EL (cell line): ENCODE measurements at places on chromosomes 16 and 17.

- DNase-seq, result no peak
These were observed 196.5 kb downstream of the TANC2 start for GRCh38 chr17:63162406-63163157.

- no peak for DNase-seq
These were observed 4.2 kb downstream of the SLX4 start for GRCh38 chr16:3607161-3607560.

GRCh38 chr16:29710227-29711219 is 31.5 kb downstream of the QPRT start:
- peak; percentile 73 for DNase-seq

- no peak for DNase-seq
These were observed 5.4 kb upstream of the GJD3 start for GRCh38 chr17:40369923-40370322.

DNA sequence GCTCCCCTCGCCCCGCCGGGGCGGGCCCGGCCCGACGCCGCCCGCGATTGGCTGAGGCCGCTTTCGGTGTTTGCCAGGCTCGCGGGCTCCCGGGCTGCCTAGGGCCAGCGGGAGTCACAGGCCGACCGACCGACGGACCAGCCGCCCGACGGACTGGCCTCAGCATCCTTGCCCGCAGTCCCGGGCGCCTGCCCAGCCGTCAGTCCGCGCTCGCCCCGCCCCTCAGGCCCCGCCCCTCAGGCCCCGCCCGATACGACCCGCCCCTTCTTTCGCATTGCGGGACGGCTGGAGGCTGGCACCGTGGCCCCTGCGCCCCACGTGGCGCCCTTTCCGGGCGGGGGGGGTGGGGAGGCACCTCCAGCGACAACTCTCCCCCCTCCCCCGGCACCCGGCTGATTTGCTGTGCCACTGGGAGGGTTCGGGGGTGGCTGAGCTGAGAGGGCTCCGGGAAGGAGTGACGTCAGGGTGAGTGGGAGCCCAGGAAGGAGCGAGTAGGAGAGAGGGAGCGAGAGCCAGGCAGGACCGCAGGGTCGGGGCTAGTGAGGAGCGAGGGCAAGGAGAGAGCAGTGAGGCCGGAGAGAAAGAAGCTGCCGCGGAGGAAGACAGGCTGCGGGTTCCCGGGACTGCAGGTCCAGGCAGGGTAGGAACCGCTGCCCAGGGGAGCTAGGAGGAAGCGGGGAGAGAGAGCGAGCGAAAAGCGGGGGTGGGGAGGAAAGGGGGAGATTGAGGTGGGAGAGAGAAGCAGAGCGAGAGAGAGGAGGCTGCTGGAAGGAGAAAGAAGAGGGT is at the start of gene ASPHD1:
Gene ASPHD1 (plus strand): TSS at position 387 of the 786 bp plus-strand sequence. CDS start 484 bp downstream, outside the sequence.
- DNase-seq, result peak; percentile 95

DNA sequence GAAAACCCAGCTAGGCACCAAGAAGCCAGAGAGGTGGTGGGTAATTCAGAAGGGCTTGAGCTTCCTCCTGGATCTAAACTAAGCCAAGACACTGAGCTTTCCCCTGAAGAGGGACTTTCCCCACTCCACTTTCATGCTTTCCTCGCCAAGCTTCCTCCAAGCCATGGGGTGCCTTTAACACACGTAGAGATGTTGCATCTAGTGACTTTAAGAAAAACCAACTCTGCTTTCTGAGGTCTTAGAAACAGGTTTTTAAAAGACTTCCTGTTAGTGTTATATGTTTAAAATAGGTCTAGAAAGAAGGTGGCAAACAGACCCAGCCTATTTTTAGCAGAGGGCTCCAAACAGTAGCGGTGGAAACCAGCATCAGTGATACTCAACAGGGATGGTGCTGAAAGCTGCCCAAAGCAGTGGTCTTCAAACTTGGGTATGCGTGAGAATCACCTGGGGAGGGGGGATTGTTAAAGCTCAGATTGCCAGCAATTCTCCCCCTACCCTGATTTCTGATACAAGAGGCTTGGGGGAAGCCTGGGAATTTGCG is 585.6 kb downstream of the CDH13 start:
- DNase-seq, result no peak

- DNase-seq, result peak; percentile 40
These were observed 633 bp downstream of the CDR2 start for GRCh38 chr16:22373662-22374310.

DNA sequence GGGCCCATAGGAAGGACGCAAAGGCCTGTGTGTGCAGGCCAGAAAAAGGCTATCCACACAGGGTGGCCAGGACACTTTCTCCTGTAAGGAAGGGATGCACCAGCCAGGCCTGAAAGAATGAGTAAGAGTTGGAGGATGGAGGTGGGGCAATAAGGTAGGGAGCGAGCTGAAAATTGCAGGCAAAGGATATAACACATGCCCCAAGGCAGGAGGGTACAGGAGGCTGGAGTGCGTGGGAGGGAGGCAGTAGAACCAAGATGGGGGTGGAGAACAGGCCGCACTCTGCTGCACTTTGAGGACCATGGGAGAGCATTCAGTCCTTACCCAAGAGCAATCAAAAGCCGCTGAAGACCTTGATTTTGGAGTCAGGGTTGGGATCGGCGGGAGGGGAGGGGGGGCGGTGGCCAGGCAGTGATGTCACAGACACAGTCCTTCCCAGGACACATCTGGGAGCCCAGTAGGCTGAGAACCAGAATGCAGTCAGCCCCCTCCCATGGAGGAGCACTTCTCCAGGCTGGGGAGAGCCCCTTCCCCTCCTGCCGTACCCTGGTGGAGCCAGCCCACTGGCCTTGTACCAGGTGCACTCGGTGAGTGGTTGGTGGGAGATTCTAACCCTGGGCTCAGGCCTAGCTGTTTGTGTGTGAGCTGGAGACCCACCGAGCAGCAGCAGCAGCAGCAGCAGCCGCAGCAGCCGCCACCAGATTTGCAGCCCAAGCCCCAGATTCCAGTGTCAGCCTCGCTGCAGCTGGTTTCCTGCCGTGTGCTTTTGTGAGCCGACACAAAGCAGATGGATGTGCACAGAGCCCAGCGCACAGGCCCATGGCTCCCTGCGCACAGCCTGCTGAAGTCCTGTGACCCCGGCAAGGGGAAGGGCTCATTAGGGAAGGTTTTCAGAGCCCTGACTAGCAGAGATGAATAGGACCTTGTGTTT is 17.5 kb downstream of the ANKRD40 start:
- DNase-seq, result no peak

DNA sequence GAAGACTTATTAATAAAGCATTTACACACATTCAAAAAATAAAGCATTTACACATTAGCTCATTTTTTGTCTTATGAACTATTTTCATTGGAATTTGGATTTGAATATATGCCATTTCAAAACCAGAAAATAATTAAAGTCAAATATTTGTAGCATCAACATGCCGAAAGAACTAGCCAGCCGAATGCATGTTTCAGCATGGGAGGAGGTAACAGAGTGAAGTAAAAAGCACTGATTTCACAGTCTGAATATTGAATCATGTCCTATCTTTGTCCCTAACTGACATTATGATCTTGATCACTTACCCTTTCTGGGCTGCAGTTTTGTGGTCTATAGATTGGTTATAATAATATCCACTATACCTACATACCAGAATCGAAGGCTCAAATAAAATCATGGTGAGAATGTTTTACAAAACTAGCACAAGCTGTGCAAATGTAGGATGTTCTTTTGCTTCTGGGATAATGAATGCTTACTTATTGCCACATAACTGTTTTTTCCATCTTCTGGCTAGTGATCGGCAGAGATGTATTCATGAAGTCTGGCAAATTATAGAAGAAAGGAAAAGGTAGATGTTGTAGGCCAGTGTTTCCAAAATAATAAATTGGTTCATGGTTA is 84.7 kb downstream of the TUBD1 start:
- no peak for DNase-seq

- peak; percentile 55 for DNase-seq
These were observed 13.7 kb downstream of the TENT4B start for GRCh38 chr16:50166511-50167500.

GRCh38 chr16:4016658-4017057 is 99.6 kb downstream of the ADCY9 start:
- no peak for DNase-seq

DNA sequence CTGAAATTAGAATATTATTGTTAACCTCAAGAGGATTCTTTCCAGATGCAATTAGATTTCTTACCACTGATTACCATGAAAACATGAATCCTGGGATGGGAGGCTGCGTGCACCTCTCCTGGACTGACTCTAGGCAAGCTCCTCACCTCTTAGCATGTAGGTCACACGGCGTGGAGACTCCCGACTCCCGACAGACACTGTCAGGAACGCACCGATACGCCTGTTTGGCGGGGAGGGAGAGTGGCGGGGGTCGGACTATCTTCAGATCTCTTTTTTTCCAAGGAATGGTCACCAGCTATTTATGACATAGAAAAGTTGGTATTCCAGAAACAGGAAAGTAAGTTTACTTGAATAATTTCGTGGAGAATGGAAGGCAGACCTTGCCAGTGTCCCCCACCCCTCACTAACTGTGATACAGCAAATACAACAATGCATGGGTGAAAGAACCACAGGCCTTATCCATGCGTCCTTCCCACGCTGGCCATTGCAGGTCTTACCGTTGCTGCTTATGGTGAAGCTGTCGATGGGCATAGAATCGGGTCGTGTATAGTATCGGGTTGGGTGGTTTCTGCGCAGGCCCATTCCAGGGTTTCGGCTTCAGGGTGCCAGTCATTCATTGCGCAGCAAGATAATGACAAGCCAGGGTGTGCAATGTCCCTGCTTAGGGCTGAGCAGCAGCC is 62.6 kb upstream of the ENDOV start:
- DNase-seq, result no peak

- peak; percentile 55 for DNase-seq
These were observed 10.3 kb downstream of the KCTD13 start for GRCh38 chr16:29915590-29916247.

- DNase-seq, result no peak
These were observed 29.4 kb downstream of the OR1D5 start for GRCh38 chr17:3033741-3034577.

- DNase-seq, result peak; percentile 77
These were observed 6.7 kb downstream of the SPACA3 start for GRCh38 chr17:32998111-32998886.

GRCh38 chr17:28018439-28019070 is 23.9 kb upstream of the NLK start:
- DNase-seq, result peak; percentile 20

DNA sequence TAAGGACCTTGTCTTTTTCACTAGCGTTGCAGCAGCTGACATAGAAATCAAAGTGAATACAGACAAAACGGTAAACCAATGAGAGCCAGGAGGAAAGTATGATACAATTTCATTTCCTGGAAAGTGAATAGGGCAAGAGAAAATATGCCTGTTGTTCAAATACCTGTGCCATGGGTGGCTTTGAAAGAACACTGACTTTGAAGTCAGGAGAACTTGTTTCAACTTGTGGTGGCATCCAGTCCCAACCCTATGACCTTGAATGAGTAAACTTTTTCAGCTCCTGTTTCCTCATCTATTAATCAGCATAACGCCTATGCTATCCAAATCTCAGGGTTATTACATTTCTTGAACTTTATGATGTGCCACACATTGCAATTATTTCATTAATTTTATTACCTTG is 173.7 kb upstream of the HS3ST3A1 start:
- DNase-seq, result no peak

DNA sequence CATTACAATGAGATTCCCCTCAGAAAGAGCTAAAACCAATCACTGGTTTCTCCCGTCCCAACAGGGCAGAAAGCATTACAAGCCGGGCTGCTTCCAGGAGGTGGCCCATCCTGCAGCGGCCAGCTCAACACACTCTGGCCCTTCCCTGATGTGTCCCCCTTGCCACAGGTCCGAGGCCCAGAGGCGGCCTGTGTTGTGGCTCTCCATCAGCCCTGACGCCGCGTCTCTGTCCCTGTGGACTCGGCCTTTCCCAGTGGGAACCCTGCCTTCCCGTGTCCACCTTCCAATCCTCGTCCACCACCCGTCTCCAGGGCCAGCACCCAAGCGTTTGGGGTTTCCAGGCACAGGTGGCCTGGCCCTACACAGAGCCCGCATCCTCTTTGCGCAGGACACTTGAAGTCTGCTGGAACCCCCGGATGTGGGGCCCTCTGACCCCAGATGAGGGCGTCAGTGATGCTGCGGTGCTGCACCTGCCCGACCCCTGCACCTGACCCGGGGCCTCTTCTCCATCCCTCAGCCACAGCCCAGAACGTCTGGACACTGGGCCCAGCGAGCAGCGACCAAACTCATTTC is 21.1 kb downstream of the RAB40B start:
- no peak for DNase-seq

GRCh38 chr16:77457046-77457445 is 22.2 kb upstream of the ADAMTS18 start:
- no peak for DNase-seq

DNA sequence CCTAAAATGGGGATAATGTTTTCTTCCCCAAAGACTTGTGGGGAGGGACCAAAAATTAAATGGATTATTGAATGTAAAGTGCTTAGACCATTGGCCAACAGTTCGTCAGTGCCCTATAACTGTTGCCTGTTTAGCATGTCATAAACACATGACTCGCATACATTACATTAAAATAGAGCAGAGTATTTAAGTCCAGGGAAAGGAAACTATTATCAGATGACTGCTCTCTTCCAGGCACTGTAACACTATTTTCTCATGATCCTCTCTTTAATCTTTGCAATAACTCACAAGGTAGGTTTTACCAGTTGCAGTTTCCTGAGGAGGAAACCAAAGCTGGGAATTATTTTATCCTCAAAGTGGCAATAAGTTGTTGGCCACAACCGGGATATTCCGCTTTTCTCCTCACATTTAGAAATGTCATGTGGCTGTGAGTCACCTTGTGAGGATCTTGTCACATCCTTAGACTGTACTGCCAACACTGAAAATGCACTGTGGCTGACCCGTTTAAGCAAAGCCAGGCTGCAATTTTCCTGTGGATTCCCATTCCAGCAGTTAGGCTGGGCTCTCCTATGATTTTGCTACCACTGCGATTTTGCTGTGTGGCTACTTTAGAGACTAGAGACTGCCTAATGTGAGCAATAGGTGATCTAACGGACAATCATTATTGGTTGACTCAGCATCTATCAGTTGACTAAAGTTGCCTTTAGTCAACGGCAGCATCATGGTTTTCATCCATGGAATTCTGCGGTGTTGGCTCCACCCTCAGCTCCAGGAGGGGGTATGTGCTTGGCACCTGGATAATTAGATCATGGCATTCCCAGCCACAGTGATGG is 58.3 kb upstream of the DHX40 start:
- no peak for DNase-seq

DNA sequence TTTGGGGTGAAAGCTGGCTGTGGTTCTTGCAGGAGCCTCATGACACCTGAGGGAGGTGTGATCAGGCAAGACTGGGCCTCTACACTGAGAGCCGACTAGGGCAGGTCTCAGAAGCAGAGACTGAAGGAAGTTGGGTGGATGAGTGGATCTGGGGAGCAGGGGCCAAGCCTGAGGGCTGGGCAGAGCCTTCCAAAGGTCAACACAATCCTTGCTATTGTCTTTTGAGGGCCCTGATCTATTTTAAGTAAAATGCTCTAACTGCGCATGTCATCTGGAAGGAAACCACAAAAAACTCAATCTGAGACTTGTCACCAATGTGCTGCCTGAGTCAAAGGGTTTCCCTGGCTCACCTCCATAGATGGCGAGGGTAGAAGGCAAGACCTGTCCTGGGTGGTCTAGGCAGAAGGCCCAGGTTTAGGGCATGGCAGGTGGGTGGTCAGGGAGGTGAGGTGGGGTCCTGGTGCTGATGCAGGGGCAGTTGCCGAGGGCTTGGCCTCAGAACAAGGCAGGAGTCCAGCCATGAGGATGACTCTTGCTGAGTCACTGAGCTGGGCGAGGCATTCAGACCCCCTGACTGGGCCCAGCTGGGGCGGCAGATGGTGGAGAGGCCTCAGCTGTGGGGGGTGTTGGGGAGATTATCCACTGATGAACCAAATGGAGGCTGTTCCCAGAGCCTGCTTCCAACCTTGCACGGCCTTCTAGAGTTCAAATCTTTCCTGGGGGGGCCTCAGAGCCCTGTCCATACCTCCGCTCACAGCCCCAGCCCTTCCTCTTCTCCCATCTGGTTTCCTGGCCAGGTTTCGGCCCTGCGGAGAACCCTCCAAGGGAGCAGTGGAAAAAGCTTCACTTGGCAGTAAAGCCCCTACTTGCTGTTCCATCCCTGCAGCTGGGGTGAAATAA is 5.1 kb downstream of the MVP start:
- DNase-seq, result peak; percentile 87
